ENCODE measurements at places on chromosomes 3 and 15. TPM values are rescaled to one million over a fixed set of nuclear protein-coding genes. Genes with fewer than 3 reads are reported as not detected.

Gene CADPS
- 7.2 TPM for total RNA-seq

DNA sequence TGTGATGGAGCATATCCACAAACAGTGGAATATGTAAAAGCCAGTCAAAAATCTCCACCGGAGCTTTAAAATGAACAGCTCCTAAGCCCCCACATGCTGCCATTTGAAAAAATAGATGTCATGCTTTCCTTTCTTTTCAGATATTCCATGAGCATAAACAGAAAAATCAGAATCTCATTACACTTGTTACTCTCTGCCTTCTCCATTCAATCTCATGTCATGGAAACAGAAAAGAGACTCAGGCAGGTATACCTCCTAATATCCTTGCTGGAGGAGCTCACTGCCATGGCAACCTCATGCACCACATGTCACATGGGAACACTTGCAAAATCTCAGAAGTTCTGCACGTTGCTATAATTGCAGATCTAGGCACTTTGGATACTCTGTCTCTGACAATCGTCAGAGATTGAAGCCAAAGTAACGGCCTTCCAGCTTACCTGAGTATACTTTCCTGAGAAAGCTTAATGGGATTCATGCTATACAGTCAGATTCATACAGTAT lies 317.0 kb upstream of the ADAMTS9 start:
- no peak for DNase-seq

DNA sequence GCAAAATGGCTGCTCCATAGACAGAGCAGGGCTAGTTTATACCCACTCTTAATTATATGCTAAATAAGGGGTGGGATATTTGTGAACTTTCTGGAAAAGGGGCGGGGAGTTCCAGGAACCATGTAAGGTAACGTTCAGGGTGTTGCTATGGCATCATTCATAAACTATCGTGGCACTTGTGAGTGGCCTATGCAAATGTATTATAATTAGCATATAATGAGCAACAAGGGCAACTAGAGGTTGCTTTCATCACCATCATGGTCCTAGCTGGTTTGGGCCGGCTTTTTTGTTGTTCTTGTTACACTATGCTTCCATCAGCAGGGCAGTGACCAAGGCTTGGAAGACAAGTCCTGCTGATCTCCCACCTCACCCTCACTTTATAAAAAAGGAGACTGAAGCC lies 43.2 kb upstream of the FGD5 start:
- DNase-seq: no peak

Gene VILL
- 11.5 TPM for total RNA-seq

Gene CXCR6
- 4.9 TPM for total RNA-seq

Measured in thoracic aorta (tissue), 2 donors.